ENCODE measurements at places on chromosomes 11 and 22.

- DNase-seq: no peak
Observed at GRCh38 chr11:57700425-57700824, 11.6 kb downstream of the MED19 start.

- no peak for DNase-seq
Observed at GRCh38 chr11:119042927-119043326, 12.2 kb upstream of the SLC37A4 start.

DNA sequence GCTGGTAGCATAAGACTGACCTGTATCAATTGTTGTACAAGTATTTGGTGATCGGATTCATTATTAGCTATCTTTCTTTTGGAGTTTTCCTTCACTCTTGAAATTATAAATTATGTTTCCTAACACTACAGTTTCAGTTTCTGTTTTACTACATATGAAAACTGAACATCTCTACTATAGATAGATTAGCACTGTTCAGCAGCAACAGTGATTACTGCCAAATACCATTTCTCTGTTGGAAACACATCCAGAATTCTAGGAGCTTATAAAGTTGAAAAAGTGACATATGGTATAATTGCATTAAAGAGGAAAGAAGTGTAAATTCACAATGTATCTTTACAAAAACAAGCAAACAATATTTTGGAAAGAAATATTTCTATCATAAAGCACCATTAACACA, 118.5 kb upstream of the GRIA4 start:
- DNase-seq: no peak

DNA sequence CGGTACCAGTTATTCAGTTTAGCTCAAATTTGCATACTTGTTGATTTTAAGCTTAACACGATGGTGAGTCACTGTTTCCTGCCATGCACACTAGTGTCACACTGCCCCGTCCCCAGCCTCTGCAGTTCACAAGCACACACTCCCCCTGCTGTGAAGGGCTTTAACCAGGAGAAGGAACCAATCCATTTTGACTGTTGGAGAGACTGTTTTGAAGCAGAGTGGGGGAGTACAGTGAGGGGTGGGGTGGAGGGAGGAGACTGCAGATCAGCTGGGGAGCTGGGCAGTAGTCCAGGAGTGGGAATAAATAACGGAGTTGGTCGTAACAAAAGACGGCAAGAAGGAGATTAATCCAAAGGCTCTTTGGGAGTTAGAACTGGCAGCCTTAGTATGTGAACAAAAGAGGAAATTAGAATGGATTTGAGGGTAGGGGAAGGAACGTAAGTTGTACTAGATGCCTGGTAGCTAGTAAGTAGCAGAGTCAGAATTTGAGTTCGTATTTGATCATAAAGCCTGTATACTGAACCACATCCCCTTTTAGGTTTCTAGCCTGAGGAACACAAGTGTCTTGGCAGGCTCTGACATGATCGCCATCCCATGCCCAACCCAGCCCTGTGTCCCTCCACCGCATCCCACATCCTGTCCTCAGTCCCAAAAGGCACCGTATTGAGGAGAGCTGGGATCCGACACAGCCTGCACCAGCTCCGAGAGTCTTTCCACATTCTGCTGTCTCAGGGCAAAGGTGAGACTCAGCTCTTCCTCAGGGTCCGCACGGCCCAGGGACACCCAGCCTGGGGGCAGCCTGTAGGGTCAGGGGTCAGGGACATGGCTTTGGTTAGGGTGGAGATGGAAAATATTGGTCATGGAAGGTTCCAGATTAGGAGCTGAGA, 862 bp downstream of the TPP1 start:
- DNase-seq: no peak

DNA sequence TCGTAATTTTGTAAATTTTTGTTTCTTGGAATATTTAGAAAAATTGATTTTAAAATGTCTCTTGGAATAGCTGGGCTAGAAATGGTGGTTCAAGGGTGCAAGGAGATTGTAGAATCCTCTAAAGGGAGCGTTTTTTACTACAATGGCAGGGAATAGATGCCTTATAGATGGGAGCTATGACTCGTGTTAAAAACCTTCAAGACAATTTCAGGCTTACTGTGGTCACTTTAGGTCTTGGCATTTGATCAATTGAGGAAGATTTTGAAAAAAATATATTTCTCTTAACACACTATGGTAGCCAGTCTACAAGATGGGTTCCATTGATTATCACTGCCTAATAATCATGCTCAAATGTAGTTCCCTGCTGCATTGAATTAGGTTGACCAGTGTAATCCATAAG, 25.0 kb downstream of the METTL15 start:
- no peak for DNase-seq

- no peak for DNase-seq
Observed at GRCh38 chr11:106087815-106088435, 10.5 kb downstream of the AASDHPPT start.

- DNase-seq: no peak
Observed at GRCh38 chr11:3929649-3930048, 74.2 kb downstream of the STIM1 start.

DNA sequence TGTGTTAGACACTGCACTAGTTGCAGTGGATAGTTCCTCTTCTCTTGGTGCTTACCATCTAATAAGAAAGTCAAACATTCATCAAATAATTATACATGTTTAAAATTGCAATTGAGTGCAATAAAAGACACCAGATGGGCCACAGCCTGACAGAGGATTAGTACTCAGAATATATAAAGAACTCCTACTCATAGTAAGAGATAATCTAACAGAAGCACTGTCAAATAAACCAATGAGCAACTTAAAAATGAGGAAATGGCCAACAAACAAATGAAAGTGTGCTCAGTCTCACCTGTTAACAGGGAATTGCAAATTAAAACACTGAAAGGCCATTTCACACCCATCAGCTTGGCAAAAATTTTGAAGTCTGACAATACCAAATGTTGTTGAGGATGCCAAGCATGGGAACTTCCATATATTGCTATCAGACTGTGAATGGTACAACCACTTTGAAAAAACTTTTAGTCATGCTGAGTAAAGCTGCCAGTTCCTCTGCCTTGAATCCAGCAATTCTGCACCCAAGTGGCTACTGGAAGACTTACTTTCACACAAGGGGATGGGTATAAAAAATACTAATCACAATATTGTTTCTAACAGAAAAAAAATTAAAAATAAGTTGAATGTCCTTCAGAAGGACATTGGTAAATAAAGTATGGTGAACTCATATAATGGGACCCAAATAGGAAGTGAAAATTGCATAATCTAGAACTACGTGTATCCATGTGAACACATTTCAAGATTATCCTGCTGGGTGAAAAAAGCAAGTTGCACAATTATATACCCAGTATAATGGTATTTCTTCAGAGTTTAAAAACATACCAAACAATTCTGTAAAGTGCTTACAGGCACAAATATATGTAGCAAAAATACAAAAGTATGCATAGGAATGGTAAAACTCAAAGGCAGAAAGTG, 41.4 kb upstream of the CREB3L1 start:
- DNase-seq: no peak

GRCh38 chr22:39301926-39302325, 17.5 kb downstream of the RPL3 start:
- no peak for DNase-seq

- DNase-seq: no peak
Observed at GRCh38 chr11:33194455-33194854, 33.2 kb upstream of the CSTF3 start.

DNA sequence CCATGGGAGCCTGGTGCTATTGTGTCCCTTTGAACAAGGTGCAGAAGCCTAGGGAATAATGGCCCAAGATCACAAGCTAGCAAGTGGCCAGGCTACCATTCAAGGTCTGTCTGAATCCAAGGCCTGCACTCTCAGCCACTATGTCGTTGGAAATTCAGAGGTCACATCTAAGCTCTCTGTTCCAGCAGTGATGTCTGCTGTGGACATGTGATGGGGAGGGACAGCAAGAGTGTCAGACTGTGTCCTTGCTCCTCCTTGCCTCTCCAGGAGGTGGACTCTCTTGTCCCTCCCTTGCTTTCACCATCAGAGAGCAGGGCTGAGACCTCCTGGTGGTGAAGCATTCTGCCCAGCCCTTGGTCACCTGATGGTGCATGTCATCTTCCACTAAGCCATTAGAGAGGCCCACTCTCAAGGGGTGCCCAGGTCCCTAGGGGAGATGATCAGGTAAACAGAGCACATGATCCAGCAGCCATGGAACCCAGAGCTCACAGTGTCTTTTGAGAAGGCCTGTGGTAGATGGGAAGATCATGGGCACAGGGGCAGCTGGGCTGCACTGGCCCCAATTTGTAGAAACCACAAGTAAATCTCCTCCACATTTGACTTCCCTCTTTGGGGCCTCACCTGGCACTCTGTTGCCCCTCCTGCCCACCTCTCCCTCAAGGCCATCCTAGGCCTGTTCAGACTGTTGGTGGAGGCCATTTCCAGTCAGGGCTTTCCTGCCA, 37.1 kb upstream of the SUSD2 start:
- DNase-seq: no peak

DNA sequence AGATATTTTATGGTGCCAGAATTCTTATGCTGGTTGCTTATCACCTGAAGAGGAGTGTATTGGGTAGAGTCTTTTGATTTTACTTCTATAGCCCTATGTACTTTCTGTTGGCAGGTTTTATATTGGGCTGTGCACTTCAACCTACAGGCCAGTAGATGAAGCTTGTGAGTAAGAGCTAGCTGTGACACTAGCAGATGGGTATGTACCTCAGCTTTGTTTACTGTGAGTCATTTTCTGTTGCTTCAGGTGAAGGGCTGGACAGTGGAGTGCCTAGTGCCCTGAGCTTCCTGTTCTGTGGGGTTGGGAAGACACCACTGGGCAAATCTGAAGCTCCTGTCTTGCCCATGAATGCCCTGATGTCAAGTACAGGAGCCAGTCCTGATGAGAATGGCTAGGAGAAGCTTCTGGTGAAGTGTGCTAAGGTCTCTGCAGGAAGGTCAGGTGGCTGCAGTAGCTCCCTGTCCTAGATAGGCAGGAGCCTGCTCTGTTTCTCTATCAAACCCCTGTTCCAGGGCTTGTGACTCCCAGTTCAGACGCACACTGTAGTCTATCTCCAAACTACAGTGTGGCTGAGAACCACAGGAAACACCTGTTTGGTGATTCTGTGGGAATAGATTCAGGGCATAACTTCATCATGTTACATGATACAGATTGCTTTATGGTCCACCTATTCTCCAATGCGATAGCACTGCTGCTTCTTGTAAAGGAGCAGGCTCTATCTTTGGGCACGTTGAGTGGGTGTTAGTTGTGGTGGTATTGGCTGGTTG, 755.7 kb downstream of the KCNA4 start:
- no peak for DNase-seq

DNA sequence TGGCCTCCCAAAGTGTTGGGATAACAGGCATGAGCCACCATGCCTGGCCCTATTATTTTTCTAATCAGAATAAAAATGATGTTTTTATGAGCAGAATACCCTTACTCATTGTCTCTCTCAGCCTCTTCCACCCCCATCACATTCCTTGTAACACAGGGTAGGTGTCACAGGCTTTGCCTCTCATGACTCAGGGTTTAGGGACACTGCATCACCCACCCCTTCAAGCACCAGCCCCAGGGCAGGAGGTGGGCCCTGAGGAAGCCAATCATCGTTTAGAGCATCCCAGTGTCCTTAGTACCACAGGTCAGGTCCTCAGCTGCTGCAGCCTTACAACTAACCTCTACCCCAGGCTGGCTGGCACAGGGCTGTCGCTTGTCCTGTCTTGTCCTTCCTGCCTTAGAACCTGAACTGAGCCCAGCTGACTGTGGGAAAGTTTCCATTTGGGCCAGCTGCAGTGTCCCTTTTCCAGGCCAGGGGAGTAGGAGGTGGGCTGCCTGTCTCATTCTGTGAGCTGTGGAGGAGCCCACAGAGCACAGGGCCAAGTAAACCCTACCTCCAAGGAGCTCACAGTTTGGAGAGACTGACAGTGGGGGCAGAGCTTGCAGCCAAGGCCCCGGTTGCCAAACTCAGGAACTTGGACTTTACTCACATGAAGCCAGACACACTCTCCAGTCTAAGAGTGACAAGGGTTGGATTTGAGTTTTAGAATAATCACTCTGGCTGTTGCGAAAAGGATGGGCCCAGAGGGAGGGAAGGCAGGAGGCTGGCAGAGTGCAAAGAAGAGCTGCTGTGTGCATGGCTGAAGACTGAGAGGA, 19.5 kb upstream of the UVRAG start:
- no peak for DNase-seq

DNA sequence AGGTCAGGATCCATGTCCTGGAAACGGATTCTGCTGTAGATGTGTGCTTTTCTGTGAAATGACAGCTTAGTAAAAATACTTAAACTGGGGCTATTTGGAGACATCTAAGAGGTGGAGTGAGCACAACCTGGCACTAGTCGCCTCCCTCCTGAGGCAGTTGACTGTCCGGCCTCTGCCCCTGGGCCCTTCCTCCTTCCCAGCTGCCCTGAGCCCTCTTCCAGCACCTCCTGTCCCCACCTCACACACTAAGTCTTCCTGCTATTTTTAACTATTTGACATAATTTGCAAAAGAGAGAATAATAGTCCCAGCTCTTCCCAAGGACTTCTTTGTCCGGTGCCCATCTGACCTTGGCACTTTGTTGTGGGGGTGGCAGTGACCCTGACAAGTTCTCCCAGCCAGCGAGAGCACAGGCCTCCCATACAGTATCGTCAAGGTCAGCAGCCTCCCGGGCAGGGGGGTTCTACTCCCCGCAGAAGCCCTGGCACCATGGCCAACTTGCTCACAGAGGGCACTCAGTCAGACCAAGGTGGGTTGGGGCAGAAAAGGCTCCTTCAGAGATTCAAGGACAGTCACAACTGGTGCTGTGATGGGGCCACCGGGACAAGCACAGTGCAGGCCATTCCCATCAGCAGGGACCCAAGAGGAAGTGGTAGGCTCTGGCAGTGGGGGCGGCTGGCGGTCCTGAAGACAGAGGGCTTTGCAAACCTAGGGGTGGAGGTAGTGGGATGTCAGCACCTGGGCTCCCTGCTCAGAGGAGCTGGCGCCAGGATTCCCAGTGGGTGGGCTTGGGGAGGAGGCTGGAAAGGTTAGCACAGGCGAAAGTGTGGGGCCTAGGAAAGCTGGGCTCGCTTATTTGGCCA, 5.5 kb upstream of the NEAT1 start:
- DNase-seq: no peak

DNA sequence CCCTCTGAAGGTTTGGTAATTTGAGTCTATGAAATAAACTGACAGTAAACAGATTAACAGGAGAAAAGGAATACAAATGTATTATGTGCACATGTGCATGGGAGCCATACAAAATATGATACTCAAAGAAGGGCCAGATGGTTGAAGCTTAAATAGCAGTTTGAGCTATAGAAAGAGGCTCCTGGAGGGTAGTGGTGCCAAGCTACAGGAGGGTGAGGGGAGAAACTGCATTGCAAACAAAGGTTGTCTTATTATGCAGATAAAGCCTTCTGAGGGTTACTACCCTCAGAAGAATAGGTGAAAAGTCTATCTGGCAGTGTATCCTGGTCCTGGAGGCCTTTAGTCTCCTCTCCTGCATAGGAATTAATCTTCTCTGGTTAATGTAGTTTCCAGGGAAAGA, 267.3 kb upstream of the MPPED2 start:
- DNase-seq: no peak

- DNase-seq: no peak
Observed at GRCh38 chr11:105986554-105986953, 35.5 kb downstream of the MSANTD4 start.

DNA sequence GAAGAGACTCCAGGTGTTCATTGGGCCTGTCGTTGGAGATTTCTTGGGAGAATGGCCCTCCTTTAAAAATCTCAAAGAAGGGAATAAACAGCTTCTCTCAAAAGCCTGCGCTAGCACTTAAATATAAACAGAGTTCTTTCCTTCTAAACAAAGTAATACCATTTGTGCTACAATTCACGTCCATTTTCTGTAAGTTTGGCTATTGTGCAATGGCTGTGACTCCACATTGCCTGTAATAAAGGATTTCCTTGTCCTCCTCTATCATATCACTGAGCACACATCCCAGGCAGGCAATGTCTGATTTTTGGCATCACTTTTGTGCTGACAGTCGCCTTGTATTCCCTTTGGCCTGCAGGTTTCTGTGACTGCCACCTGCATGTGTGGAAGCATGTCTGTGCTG, 4.9 kb upstream of the ADAMTS8 start:
- DNase-seq: no peak
